ENCODE measurements at places on chromosomes 6 and 20.
A peak's percentile ranks its signal among the peaks of the same experiment; 100 is the strongest.

GRCh38 chr6:33935439-33936080 lies 131.8 kb upstream of the MLN start:
- no peak for DNase-seq

- DNase-seq = no peak
These were observed 366.5 kb downstream of the QKI start for GRCh38 chr6:163780994-163781393.

DNA sequence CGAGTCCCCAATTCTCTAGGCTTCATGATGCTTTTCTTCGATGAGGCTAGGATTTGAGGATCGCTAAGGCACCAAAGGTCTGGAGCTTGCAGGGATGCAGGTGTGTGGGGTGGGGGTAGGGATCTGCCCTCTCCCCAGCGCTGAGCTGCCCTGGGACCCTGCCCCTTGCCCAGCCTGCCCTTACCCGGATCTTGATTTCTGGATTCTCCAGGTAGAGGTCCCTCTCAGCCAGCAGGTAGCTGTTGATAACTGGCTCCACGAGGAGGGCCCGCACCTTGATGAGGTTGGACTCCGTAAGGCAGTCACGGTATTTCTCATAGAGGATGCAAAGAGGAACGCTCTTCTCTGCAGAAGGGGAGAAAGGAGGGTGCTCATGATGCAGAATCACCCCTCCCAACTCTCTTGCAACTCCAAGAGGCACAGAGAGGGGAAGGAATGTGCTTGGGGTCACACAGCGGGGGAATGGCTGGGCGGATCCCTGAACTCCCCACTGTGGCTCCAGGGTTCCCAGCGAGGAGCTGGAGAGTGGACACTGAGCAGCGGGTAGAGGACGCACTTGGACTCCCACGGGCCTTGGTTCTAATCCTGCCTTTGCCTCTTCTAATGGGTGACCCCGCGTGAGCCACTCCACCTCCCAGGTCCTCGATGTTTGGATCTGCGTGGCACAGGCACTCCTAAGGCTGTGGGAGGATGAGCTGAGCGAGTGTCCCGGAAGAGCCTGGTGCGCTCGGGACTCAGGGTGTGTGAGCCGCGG lies 32.7 kb downstream of the TGM2 start:
- no peak for DNase-seq

DNA sequence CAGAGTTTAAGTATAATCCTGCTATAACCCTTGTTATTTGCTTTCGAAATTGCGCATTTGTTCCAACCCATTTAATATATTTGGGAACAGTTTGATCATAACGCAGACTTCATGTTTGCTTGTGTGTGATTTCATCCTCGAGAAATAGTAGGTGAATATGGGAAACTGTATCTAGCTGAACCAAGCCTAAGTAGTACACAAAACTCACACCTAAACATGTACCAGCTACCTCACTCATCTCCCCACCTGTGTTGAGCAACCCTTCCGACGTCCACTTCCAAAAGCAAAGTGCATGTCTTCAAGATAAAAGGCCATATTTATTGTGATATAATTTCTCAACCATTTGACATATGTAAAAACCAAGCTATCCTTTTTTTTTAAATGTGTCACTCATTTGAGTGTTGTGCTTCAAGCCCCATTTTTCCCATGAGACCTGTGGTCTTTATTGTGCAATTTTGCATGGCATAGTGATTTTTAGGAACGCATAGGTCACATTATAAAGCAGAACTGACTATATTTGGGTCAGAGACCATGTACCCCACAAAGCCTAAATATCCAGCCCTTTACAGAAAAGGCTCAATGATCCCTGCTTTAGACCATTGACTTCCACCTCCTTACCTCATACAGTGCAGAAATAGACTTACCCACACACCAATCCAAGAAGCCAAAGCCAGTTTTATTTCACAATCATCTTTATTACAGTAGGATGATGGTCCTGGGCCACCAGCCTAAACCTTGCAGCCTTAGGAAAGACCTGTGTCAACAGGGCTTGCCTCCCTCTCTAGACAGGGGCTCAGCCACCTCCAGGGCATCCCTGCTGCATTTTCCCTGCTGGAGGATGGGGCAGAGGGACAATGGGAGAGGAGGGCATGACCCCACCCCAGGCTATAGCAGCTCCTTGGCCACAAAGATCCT lies 7.1 kb downstream of the CCND3 start:
- no peak for DNase-seq

DNA sequence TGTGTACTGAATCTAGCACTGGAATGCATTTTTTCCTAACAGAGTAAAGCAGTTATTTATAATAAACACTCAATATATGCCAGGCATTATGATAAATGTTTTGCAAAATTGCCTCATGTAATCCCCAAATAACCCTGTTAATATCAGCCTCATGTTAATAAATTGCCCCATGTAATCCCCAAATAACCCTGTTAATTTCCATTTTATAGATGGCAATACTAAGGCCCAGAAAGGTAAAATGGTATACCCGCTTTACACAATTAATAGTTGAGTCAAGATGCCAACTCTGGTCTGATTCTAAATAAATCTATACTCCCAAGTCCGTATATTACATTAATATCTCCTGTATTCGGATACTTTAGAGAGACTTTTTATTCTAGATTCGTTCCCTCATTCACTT lies 6.3 kb downstream of the MYB start:
- DNase-seq = no peak

GRCh38 chr20:36975099-36975818 lies 23.8 kb upstream of the SAMHD1 start:
- DNase-seq = peak; percentile 46

- DNase-seq = no peak
These were observed 82.8 kb downstream of the CCDC170 start for GRCh38 chr6:151576633-151577032.

- no peak for DNase-seq
These were observed 164.6 kb downstream of the BCKDHB start for GRCh38 chr6:80271074-80271473.

DNA sequence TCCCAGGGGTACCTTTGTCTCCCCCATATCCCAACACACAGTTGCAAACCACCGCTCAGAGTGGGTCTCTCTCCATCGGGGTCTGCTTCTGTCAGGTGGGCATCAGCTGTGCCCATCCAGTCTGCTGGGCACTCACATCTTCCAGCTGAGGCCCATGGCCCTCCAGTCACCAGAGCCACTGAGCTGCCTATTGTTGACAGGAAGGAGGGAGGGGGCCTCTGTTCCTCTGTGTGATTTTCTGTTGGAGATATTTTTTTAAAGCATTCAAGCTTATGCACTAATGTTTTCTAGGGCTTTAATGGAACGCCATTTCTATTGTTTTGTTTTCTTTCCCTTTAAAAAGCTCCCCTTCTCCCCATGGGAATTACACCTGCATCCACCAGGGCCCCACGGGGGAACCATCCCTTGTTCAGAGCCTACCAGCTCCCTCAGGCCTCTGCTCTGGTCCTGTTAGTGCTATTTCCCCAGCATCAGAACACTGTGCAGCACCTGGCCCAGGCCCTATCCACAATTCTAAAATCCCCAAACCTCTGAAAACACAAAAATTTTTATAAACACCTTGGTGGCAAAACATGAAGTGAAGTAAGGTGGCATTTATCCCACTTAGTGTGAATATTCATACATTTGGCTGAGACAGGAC lies 326.2 kb downstream of the CD83 start:
- no peak for DNase-seq

GRCh38 chr6:113830140-113830539 lies 27.0 kb upstream of the MARCKS start:
- no peak for DNase-seq

DNA sequence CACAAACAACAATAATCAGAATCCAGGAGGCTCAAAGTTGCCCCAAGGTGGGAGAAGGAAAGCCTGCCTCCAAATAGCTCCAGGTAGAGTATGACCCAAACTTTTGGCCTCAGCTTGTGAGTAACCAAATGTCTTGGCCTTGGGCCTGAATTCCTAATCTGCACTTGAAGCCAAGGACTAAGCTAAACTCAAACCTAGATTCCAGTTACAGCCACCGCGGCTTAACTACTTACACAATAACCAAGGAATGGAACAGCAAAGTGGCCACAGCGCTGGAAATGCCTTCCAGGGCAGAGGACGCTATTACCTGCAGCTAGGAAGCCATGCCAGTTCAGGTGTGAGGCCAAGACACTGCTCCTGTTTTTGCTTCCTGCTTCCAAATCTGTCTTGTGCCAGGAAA lies 4.6 kb downstream of the NINL start:
- no peak for DNase-seq

DNA sequence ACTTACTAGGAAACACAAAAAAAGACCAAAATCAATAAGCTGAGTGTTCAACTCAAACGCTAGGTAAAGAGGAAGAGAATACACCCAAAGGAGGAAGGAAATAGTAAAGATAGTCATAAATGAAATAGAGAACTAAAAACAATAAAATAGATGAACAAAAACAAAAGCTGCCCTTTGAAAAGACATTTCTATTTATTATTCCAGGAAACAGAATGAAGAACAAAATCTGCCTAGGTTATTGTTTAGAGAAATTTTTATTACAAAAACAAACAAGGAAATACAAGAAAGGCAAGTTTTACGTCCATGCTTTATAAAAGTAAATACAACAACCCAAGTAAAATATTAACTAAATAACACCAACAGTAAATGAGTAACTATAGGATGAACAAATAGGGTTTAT lies 20.1 kb downstream of the HLA-DMB start:
- no peak for DNase-seq

DNA sequence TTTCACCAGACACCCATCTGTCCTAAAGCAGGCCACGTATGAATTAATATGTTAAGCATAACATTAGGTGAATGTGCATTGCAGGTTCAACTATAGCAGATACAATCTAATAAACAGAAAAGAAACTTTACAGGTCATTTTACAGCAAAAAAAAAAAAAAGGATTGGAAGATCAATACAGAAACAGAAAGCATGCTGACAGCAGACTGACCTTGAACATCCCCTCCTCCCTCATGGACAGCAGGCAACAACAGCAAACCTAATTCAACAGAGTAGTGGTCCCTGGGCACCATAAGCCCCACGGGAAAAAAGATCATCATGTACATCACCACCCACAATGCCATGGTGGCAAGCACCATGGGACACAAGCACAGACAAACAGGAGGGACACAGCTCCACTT lies 12.1 kb upstream of the RAB22A start:
- DNase-seq = no peak

Measured in activated T-cell treated with anti-CD3 and anti-CD28 coated beads, Interleukin-2, amount 50 U/mL, for 4 hours (primary cell).